ENCODE measurements at places on chromosomes 12 and 14. TPM values are rescaled to one million over a fixed set of nuclear protein-coding genes. Genes with fewer than 3 reads are reported as not detected.
A peak's percentile ranks its signal among the peaks of the same experiment; 100 is the strongest.

DNA sequence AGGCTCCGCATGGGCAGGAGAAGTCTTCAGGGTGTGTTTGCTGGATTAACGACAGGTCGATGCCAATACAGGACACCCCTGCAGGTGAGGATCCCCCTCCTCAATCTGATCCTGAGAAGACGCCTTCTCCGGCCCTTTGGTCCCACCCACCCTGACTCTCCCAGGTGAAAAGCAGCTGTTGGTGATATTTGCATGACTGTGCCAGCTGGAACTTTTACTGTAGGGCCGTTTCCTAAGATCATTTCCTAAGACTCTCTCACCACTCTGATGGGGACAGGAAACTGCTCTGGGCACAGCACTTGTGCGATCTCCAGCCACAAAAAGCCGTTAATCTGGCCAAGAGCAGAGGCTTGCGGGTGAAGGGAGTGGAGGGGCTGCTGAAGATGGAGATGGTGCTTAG is 16.8 kb upstream of the EIF5 start:
- H3K27me3 ChIP-seq = no peaks in the 10 kb centered on the region
- no peak overlapping the region for H3K4me3 ChIP-seq
- no peak for DNase-seq

ERBB3 gene
- 26.6 TPM for total RNA-seq

ANO4 gene
- total RNA-seq = 0.33 TPM

GRCh38 chr12:29073631-29074239 is 75.3 kb upstream of the FAR2 start:
- H3K4me1 ChIP-seq = no peaks in the 10 kb centered on the region
- H3K4me3 ChIP-seq = no peak overlapping the region
- no peaks in the 10 kb centered on the region for H3K27me3 ChIP-seq
- no peaks in the 10 kb centered on the region for H3K36me3 ChIP-seq

PTPRR gene
- total RNA-seq = not detected

DNA sequence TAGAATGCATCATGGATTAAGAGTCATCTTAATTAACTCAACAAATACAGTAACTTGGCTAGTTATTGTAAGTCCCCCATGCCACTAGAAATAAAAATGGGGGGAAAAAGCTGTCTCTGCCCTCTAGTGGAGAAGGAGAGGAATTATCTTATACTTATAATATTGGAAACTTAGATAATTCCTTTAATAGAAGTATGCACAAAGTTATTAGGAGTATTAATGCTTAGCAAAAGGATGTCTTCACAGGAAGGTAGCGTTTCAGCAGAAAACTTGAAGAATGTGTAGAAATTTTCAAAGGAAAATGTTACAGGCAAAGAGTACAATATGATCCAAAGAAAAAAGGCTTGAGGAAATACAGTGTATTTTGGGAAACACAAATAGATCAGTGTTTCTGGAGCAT is 19.8 kb downstream of the OR5AU1 start:
- no peak overlapping the region for H3K27ac ChIP-seq
- no peaks in the 10 kb centered on the region for H3K36me3 ChIP-seq
- DNase-seq = peak; percentile 12
- H3K27me3 ChIP-seq = no peaks in the 10 kb centered on the region
- no peak overlapping the region for H3K4me3 ChIP-seq

DNA sequence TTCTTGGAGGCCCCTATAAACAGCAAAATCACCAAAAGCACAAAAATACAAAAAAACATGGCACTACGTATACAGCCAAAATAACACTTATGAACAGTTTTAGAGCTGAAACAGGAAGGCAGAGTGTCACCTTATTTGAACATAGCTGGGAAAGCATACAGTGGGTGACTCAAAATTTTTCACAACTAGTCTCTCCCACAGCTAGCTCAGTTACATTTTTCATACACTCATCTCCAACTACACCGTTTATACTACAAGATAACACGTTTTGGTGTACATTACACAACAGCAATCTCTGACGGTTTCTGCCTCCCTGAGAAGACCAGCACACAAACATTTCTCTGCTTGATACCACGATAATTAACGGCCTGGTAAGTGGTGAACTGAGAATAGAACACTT is 2.9 kb downstream of the RAD52 start:
- H3K4me3 ChIP-seq = no peak overlapping the region
- peaks cover 6% of the 10 kb centered on the region for H3K4me1 ChIP-seq
- no peaks in the 10 kb centered on the region for H3K27me3 ChIP-seq
- H3K27ac ChIP-seq = peak overlapping the region; percentile 48
- H3K36me3 ChIP-seq = peaks cover 3% of the 10 kb centered on the region

DNAI7 gene
- total RNA-seq = 0.57 TPM

DNA sequence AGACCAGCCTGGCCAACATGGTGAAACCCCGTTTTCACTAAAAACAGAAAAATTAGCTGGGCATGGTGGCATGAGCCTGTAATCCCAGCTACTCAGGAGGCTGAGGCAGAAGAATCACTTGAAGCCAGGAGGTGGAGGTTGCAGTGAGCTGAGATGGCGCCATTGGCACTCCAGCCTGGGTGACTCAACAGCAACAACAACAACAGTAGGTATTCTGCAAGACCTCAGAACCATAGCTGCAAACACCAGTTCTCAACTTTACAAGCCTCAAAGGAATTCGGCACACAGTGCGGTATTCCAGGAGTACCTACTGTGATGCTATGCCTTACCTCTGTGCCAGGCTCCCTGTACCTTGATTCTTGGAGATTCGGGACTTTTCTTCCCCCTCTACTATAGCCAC is 15.8 kb downstream of the FOXN3 start:
- no peak for DNase-seq
- H3K4me3 ChIP-seq = no peak overlapping the region
- no peaks in the 10 kb centered on the region for H3K36me3 ChIP-seq

OASL gene
- total RNA-seq = not detected

KLRC2 gene
- not detected for total RNA-seq

- H3K36me3 ChIP-seq = no peaks in the 10 kb centered on the region
- H3K27me3 ChIP-seq = no peaks in the 10 kb centered on the region
- H3K27ac ChIP-seq = no peak overlapping the region
- no peak overlapping the region for H3K4me3 ChIP-seq
These were observed 26.4 kb downstream of the RIMBP2 start for GRCh38 chr12:130689408-130690405.

SELPLG gene
- total RNA-seq = 1.4 TPM

- H3K36me3 ChIP-seq = no peaks in the 10 kb centered on the region
- no peak overlapping the region for H3K27ac ChIP-seq
- no peaks in the 10 kb centered on the region for H3K4me1 ChIP-seq
- DNase-seq = no peak
- no peak overlapping the region for H3K4me3 ChIP-seq
These were observed 402.7 kb downstream of the SOX5 start for GRCh38 chr12:23546756-23547155.

DNA sequence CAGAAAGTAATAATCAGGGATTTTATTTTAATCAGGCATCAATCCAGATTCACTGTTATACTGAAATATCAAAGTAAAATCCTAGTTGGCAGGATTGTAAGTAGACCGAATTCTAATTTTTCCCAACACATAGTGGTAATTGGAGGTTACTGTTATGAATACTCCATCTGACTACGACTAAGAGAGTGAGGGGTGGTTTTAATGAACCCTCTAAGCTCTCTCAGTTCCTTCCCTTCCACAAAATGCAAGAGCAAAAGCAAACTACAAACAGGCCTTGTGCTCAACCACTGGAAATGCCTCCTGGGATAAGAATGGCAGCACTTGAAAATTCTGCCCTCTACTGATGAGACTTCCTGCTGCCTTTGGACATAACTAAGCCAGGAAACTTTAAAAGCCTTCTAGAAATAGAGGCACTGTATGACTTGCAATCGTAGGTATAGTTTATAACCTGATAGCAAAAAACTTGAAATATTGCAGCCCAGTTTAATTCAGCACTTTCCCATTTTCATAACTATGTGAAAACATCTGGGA is 184.8 kb downstream of the SLC16A7 start:
- no peak overlapping the region for H3K4me3 ChIP-seq
- no peaks in the 10 kb centered on the region for H3K36me3 ChIP-seq
- no peak overlapping the region for H3K27ac ChIP-seq
- DNase-seq = peak; percentile 79
- H3K4me1 ChIP-seq = no peaks in the 10 kb centered on the region

MAP4K5 gene
- 402 TPM for total RNA-seq

DNA sequence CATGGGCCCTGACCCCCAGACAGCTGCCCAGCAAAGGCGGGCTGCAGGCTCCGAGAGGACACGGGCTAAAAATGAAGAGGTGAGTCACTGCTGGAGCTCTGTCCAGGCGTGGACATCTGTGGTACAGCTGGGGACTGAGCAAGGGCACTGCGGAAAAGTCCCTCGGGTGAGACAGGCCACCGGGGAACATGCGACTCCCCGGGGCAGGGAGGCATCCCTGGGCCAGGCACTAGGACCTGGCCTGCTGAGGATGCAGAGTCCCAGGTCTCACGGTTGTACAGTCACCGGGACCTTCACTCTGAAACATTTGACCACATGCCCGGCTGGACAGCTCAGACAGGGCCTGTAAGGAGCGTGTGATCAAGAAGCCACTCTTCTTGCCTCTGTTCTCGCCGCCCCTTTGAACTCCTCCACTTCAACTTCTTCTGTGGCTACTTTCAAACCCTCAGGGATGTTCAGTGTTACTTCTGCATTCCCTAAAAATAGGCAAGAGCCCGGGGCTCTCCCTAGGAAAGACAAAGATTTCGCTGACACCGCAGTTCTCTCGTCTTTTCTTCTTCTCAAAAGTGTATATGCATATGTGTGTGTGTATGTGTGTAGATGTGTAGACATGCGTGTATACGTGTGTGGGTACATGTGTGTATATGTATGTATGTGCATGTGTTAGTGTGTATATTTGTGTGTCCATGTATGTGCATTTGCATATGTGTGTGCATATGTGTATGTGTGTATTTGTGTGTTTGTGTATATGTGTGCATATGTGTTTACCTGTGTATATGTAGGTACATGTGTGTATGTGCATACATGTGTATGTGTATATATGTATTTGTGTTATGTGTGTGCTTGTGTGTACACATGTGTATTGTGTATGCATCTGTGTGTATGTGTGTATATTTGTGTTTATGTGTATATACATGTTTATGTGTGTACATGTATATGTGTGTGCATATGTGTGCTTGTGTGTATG is 5.0 kb upstream of the RFLNA start:
- H3K27ac ChIP-seq = no peak overlapping the region
- H3K4me1 ChIP-seq = peaks cover 13% of the 10 kb centered on the region
- no peak for DNase-seq

HOXC4 gene
- total RNA-seq = not detected

DNA sequence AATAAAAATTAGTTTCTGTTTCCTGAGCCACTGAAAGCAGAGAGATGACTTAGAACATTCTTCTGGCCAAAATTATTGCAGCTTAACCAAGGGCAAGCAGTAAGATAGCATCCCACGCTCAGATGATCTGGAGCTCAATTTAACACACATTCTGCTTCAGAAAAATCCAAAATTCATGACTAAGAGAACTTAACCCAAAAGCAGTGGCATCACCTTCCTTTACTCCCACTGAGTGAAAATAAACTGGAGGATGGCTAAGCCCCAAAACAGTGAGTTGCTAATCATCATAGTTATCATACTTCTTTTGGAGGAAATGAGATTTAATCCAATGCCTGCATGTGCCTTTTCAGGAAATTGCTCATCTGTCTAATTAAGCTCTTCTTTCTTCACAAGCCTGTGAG is 195.4 kb downstream of the DUSP6 start:
- no peaks in the 10 kb centered on the region for H3K27me3 ChIP-seq
- no peak overlapping the region for H3K4me3 ChIP-seq
- peak; percentile 68 for DNase-seq
- no peaks in the 10 kb centered on the region for H3K4me1 ChIP-seq
- H3K27ac ChIP-seq = no peak overlapping the region

CIDEB gene
- not detected for total RNA-seq

FICD gene
- total RNA-seq = 3.5 TPM

FGF6 gene
- not detected for total RNA-seq

- no peak overlapping the region for H3K27ac ChIP-seq
- H3K36me3 ChIP-seq = no peaks in the 10 kb centered on the region
- no peak overlapping the region for H3K4me3 ChIP-seq
- no peak for DNase-seq
These were observed 107.1 kb downstream of the NPAS3 start for GRCh38 chr14:33045760-33046159.

GRCh38 chr12:57234571-57235016 is 5.1 kb downstream of the SHMT2 start:
- no peak overlapping the region for H3K4me3 ChIP-seq
- DNase-seq = no peak
- H3K27me3 ChIP-seq = peaks cover 66% of the 10 kb centered on the region
- H3K36me3 ChIP-seq = peaks cover 17% of the 10 kb centered on the region

Data from cardiac muscle cell (in vitro differentiated cells and primary cell).